Metanephros (tissue), 2 donors: ENCODE measurements at places on chromosomes 7 and 10. TPM values are rescaled to one million over a fixed set of nuclear protein-coding genes. Genes with fewer than 3 reads are reported as not detected.

Gene AZGP1
- total RNA-seq, result 18.7 TPM

Gene HOXA10
- total RNA-seq, result 98.8 TPM

Gene PTPRZ1
- 2.7 TPM for total RNA-seq

Gene PNLIP
- 0.12 TPM for total RNA-seq

Gene DBNL
- total RNA-seq, result 73.8 TPM

Gene GRM3
- total RNA-seq, result 0.18 TPM

Gene CAV2
- 36.4 TPM for total RNA-seq

Gene UNCX
- total RNA-seq, result 7.5 TPM

Gene NAT16
- not detected for total RNA-seq

Gene HOXA2
- 4.0 TPM for total RNA-seq

Gene OLAH
- 0.23 TPM for total RNA-seq
